ENCODE measurements at places on chromosomes 3 and 15. TPM values are rescaled to one million over a fixed set of nuclear protein-coding genes. Genes with fewer than 3 reads are reported as not detected.

The MCTP2 gene
- not detected for total RNA-seq

The SUSD5 gene
- total RNA-seq, result 3.6 TPM

The HYKK gene
- 5.8 TPM for total RNA-seq

The CRYBG3 gene
- total RNA-seq, result 5.7 TPM

The CXCR6 gene
- total RNA-seq, result not detected
